ENCODE measurements at places on chromosomes 7 and 10.

DNA sequence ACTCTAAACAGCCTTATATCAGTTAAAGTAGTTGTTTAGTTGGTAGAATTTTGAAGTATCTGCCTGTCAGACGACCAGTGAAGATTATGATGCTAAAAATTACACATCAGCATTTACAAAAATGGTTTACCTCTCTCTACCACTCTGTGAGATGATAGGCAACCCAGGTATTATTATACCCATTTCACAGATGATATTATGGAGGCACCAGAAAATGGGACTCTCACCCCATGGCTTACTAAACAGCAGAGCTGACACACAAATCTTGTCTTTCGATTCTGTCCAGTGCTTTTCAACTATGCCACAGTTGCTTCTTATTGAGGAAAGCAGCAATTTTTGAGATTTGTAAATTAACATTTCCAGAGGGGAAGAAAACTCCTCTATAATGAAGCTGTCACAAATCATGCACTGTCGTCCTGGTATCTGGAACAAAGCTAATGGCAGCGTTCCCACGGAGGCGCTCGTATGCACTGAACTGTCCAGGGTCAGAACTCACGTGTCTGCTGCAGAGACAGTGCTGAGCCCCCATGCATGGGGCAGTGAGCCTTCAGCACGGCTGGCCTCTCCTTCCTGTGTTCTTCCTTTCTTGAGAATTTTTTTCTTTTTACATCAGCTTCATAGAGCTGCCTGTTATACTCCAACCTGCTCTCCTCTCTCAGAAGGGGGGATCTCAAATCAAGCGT is 381.1 kb downstream of the SDK1 start:
- DNase-seq = no peak

DNA sequence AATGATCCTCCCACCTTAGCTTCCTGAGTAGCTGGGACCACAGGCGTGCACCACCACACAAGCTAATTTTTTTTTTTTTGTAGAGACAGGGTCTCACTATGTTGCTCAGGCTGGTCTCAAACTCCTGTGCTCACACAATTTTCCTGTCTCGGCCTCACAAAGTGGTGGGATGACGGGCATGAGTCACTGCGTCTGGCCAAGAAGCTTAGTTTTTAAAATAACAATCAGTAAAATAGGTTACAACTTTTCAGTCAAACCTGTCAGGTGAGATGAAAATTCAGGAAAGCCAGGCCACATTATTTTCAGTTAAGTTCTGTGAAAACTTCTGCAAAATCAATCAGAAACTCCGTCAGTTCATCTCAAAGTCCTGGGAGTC is 55.4 kb downstream of the FAM241B start:
- DNase-seq = no peak

- DNase-seq = no peak
Observed at GRCh38 chr10:69858201-69858600, 56.5 kb downstream of the COL13A1 start.

- no peak for DNase-seq
Observed at GRCh38 chr10:22054961-22055360, 51.4 kb upstream of the DNAJC1 start.

DNA sequence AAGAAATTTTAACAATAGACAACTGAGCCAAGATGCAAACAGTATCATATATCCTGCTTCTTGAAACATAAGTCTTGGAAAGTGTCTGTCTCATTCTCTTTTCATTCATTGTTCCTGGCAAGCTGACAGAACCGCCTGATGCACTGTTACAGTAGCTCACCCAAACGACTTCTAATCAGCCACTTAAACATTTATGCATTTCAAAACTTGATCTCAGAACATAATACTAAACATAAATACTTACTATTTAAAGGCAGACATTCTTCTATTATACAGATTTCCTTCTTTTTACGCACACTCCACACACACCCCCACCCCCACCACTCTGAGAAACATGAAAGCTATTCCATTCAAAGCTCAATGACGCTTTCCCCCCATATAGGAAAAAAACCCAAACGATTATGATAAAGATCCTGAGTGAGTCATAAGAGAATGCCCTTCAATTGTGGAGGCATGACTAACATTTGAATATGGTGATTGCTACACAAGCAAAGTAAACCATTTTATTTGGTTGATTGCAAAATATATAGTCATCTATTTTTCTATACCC is 30.5 kb downstream of the SHTN1 start:
- DNase-seq = no peak

DNA sequence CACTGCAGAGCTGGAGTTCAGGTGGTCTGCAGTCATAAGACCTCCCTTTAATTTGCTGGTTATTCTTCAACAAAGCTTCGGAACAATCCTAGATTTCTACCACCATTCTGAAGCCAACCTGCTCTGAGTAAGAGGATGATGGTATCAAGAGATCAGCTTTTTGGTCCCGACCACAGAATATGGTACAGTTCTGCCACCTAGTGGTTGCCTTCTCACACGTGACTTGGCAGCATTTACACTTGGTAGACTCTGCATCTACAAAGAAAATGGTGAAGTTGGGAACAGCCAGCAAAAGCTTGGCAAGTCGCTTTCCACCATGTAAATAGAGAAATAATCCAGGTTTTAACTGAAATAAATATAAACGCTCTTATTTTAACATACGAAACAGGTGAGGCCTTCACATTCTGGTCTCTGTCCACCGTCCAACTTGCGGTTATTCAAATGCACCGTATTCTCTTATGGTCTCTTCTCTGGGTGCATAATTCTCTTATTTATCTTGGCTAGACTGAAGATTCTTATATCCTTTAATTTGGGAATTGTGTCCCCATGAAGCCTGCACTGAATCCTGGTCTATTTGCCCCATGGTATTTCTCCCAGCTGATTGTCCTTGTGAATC is 173.9 kb upstream of the GRM3 start:
- no peak for DNase-seq

- DNase-seq = no peak
Observed at GRCh38 chr10:26807532-26807931, 53.2 kb downstream of the ABI1 start.

GRCh38 chr7:12281038-12281437 is 69.9 kb downstream of the TMEM106B start:
- DNase-seq = no peak

Data from cortex of kidney (tissue), 1 donor.